ELR (cell line): ENCODE measurements at places on chromosomes 12 and 14.

- DNase-seq = no peak
Measured at GRCh38 chr14:89881839-89882238, 72.7 kb downstream of the EFCAB11 start.

DNA sequence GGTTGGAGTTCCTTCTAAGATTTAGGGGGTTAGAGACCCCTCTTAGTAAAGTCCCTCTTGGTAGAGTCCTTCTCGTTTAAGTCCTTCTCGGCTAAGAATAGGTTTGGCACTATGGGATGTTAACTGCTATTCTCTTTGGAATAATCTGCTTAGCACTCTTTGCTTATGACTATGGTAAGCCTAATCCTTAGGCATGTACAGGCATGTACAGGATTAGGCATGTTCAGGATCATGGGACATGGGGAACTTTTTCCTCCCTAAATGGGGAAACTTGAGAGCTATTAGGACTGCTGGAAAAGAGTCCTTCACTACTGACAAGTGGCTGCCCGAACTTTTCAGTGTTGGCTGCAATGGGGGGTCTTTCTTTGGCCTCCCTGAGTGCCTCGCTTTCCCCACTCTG lies 193.3 kb downstream of the TMEM117 start:
- DNase-seq = no peak

GRCh38 chr14:88017535-88017934 lies 12.6 kb downstream of the GPR65 start:
- DNase-seq = no peak

DNA sequence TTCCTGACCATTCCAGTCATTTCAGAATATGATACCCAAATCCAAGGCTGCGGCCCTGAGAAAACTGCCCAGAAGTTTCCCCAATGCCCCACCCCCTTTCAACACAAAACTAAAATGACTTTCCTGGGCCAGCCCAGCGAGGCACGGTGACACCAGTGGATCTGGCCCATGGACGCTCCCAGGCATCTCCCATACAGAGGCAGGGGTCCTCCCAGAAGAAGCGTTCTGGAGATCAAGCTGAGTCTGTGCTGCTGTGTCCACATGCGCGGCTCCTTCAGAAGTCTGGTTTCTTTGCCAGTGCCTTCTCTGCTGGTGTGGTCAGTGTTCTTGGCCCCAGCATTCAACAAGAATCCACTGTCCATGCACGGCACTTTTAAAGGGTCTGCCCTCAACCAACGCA lies 228.2 kb upstream of the SFSWAP start:
- no peak for DNase-seq

GRCh38 chr12:40439771-40440492 lies 215.1 kb downstream of the LRRK2 start:
- no peak for DNase-seq

DNA sequence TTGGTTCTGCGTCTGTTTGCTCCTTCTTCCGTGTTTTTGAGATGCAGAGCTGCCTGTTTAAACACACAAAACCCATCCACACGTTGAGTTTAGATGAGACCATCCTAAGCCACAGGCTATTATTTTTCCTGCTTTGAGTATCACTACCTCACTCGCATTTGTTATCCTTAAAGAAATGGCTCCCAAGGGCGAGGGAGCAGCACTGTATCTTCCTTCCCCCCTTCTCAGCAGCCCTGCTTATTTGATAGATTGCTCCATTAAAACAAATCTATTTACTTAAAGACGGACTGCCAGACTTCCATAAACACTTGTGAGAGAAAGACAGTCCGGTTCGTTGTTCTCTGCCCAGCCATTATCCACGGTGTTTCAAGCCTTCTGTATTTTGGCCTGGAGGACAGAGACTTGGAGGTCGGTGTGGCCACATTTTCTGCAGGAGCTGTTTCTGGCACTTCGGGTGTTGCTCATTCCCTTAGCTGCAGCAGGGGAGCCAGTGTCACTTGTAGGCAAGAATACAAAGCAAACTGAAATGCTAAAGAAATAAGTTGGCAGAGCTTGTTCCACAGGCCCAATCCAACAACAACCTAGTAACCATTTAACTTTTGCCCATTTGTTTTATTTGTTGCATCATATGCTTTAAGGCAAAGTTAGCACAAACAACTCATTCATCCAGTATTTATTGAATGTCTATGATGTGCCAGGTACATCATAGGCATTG lies 275.4 kb downstream of the TTC6 start:
- DNase-seq = no peak

DNA sequence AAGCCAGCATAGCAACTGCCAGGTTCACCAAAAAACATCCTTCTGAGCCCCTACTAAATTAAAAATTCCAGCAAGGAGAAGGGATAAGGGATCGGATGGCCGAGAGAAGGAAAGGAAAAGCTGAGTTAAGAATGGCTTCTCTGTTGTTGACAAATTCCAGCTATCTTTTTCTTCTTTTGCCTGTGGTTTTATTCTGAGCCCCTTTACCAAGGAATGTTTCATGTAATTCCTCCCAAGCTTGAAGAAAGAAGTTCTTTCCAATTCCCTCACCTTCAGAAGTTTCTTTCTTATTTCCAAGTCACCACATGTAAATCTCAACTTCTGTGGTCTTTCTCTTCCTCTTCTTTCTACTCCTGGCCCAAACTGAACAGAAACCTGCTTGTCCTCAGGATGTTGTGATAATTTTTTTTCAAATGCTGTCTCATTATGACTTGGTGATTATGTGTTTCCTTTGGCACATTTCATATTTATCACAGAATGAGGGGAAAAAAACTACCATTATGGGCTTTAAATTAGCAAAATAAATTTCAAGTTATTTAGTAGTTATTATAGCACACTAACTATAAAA lies 40.0 kb downstream of the FGD6 start:
- no peak for DNase-seq

DNA sequence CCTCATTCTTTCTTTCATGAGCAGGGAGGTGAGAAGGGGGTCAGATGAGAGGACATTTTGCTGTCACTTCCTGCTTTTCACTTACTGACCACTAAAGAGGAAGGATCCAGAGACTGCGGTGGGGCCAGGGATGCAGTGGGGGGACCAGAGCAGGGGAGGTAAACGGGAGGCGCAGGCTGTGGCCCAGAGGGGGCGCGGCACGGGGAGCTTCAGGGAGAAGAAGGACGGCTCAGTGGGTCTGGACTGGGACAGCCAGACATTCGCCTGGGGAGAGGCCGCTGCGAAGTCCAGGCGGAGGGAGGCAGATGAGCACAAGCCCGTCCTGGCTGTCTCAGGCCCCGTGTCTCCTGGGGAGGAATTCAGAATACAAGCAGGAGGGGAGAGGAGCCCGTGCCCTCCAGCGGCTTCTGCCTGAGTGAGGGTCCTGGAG lies 41.2 kb downstream of the SLC6A12 start:
- no peak for DNase-seq

DNA sequence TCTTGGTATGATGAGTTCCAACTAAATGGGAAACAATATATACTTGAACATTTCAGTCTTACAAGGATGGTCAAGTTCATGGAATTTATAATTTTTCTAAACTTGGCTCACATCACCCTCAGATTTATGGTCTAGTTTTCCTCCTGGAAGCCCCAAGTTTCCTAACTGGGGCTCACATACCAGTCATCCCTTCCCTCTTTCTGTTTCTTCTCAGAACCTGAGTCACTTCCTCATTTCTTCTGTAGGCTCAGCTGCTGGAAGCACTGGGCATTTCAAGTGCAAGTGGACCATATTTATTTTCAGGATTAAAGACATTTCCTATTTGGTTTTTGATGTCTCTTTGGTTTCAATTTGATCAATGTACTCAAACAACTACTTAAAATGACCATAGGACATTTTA lies 55.4 kb downstream of the GRIP1 start:
- peak; percentile 55 for DNase-seq

DNA sequence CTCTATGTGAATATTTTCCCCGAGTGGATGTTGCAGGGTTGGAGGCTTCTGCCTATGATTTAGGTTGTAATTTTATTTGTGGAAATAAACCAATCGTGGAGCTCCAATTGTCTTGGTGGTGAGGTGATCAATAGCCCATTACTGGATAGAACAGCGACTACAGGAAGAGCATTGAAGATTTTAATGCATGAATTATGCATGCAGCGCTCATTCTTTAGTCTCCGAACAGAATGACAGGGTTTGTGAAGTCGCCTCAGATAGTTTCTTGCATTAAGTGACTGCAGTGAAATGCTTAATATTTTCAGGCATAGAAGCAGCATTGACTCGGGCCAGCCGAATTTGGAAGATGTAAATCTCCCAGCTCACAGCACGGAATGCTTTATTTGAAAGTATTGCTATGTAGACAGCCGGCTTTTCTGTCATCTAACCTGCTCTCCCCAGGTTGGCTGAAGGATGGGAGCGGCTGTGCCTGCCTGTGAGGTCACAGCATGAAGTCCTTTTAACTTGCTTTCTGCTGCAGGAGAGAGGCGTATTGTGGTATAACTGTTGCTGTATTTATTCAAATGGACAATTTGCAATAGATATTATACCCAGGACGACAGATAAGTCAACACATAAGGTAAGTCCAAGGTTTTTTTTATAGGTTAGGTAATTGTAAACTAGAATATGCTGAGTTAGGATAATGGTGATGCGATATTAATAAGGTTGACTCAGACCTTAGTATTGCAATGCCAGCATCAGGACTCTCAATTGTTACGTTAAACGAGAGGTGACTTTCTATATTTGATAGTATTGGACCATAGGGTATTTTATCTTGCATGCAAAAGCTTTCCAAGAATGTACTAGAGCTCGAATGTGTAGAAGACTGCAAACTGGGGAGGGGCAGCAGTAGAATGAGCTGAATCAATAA lies 135.7 kb downstream of the CNTN1 start:
- no peak for DNase-seq

GRCh38 chr12:109770104-109770860 lies 56.7 kb downstream of the FAM222A start:
- DNase-seq = no peak

DNA sequence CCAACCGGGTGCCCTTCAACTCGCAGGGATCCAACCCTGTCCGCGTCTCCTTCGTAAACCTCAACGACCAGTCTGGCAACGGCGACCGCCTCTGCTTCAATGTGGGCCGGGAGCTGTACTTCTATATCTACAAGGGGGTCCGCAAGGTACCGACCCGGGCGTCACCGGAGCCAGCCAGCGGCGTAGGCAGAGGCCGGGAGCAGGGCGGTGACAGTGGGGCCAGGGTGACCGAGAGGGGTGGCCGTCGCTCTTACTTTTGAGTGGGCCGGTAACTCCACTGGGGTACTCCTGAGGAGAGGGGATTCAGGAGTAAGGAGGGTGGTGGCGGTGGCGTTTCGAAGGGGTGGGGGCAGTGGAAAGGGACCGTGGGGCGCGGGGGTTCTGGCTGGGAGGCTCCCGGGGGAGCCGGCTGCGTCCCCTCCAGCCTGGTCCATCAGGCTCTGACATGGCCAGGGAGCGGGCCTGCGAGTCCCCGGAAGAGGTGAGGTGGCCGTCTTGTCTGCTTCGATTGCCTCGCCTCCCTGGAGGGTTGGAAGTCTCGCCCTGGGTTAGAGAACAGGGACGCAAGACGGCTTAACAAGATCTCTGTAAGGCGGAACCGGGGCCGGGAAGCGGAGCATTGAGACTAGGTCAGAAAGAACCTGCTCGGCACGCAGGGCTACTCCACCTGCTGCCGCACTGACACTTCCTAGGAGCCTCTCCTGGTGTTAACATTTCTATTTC lies 491 bp downstream of the WDR20 start:
- peak; percentile 66 for DNase-seq

DNA sequence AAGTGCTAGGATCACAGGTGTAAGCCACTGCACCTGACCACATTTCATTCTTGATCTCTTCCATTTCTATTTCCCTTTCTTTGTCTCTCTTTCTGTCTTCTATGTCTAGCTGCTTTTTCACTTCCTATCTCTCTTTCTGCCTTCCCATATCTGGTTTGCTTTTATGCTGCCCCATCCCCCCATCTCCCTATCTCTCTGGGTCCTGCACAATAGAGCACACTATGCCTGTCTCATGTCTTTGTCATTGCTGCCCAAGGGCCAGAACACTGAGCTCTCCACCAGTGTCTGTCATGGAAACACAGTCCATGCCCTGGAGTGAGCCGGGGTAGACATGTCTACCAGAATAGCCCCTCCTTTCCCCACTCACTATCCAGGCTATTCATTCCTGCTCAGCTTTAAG lies 12.3 kb upstream of the RARG start:
- no peak for DNase-seq

DNA sequence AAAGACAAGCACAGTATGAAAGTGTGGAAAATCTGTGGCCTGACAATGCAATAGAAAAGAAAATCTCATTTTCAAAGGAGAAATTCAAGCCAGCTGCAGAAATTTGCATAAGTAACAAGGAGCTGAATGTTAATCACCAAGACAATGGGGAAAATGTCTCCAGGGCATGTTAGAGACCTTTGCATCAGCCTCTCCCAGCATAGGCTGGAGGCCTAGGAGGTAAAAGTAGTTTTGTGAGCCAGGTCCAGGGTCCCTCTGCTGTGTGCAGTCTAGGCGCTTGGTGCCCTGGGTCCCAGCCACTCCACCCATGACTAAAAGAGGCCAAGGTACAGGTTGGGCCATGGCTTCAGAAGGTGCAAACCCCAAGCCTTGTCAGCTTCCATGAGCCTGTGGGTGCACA lies 58.3 kb downstream of the TESPA1 start:
- no peak for DNase-seq

- DNase-seq = no peak
Measured at GRCh38 chr14:76314521-76315034, 61.4 kb upstream of the ESRRB start.

DNA sequence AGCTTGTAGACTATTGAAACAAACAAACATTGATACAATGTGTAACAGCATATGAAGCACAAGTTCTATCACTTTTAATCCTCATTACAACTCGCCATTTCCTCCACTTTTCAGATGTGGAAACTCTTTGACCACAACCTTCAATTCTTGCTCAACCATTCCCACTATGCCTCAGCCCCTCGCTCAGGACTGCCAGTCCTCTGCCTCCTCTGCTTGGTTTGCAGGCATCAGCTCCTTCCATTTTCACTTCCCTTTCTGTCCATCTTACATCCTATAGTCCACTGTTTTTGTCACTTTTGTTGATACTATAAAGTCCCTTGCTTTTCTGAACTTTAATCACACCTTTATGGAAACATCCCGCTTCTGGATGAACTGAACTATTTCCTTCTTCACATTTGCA lies 28.2 kb upstream of the CD27 start:
- no peak for DNase-seq

DNA sequence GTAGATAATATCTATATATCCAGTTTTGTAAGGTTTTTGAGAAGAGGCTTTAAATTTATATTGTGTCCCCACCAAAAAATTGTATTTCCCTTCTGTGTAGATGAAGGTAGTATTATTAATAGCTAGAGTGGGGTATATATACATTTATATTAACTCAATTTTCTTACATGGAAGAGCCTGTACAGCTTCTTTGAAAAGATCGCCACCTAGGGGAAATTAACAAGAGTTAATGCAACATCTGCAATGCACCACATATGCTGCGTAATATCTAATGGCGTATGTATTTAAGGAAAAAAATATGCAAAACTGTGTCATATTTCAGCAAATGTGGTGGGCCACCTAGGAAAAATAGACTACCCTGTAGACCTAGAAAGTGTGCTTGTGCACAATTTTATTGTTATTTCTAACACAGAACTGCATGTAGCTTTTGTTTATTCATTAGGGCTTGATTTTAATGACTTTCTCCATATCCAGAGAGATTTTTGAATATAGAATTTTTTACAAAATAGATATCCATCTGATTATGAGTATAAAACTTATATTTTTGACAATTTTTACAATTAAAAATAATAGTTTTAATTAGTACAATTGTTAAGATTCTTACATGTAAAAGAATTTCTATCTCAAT lies 14.0 kb downstream of the CCER1 start:
- DNase-seq = peak; percentile 81
